NCI-H187 (cell line): ENCODE measurements at places on chromosomes 13 and 19.

GRCh38 chr13:100088273-100088643, 635 bp upstream of the PCCA start:
- no peak for DNase-seq

- DNase-seq, result no peak
Observed at GRCh38 chr19:40610396-40611064, 9.4 kb downstream of the LTBP4 start.

GRCh38 chr13:43227721-43228120, 204.3 kb downstream of the DNAJC15 start:
- DNase-seq, result no peak

- DNase-seq, result no peak
Observed at GRCh38 chr13:34139660-34140227, 321.8 kb downstream of the RFC3 start.

- no peak for DNase-seq
Observed at GRCh38 chr13:20192158-20192835, 441 bp downstream of the GJB2 start.

DNA sequence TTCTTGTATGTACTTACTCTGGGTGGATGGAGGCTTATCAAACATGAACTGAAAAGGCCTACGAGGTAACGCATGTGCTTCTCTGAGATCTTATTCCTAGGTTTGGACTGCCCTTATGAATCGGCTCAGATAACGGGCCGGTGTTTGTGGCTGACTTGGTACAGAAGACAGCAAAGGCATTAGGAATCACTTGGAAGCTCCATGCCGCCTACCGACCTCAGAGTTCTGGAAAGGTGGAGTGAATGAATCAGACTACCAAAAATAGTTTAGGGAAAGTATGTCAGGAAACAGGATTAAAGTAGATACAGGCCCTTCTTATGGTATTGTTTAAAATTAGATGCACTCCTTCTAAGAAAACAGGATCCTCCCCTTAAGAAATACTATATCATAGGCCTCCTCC, 172.4 kb upstream of the PCDH9 start:
- no peak for DNase-seq

GRCh38 chr13:40406405-40407120, 259.9 kb downstream of the FOXO1 start:
- DNase-seq, result no peak

DNA sequence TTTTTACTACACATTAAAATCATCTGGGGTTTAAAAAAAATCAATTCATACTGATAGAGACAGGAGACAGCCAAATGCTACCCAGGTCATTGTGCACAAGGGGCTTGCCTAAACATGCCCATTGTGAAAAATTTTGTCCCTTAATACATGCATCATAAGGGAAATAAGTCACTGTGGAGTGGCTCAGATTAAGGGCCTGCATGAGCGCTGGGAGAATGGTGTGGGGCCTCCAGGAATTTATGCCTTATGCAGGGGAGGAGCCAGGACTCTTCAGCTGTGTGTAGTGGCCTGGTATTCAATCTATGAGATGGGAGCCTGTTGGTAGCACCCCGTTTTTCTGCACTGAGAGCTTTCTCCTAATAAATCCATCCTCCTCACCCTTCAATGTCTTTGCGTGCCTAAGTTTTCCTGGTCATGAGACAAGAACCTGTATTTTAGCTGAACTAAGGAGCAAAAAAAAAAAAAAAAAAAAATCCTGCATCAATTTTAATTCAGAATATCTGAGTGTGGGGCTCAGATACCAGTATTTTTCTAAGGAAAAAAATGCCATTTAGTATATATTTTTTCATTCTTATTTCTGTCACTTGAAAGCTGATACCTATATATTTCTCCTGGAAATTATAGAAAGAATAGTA, 997.6 kb upstream of the ATXN8OS start:
- DNase-seq, result no peak
